Kidney (tissue), 22 donors: ENCODE measurements at places on chromosomes 2 and 18.
A peak's percentile ranks its signal among the peaks of the same experiment; 100 is the strongest.

- DNase-seq, result no peak
Observed at GRCh38 chr18:25166113-25166512, 185.9 kb downstream of the ZNF521 start.

GRCh38 chr2:237160271-237160919 lies 74.7 kb downstream of the COPS8 start:
- no peak for DNase-seq

DNA sequence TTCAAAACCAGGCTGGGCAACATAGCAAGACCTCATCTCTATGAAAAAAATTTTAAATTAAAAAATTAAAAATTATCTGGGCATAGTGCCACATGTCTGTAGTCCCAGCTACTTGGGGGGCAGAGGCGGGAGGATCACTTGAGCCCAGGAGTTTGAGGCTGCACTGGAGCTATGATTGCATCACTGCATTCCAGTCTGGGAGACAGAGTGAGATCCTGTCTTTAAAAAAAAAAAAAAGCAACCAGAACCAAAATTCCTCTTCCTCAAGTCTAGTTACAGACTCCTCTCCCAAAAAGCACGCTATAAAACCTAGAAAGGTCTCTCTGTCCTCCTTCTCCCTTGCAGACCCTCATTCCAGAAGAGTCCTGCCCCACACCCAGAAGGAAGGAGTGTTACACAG lies 23.9 kb downstream of the TNFAIP6 start:
- no peak for DNase-seq

DNA sequence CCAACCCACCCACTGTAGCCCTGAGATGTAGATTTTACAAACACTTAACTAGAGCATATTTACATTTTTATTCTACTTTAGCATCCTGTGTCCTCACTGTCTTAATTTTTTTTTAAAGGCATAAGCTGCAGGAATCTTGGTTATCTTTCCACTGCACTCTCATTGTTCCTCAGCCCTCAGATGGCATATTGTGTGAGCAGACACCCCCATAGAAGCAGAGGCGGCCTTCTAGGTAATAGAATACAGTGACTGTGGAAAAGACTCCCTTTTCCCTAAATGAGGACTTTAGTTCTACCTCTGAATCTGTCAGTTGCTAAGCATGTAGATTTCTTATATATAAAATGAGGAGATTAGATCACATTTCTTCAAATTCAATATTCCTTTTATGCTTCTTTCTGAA lies 543.5 kb upstream of the SPHKAP start:
- DNase-seq, result no peak

- no peak for DNase-seq
Observed at GRCh38 chr18:55199291-55199963, 240.2 kb upstream of the CCDC68 start.

DNA sequence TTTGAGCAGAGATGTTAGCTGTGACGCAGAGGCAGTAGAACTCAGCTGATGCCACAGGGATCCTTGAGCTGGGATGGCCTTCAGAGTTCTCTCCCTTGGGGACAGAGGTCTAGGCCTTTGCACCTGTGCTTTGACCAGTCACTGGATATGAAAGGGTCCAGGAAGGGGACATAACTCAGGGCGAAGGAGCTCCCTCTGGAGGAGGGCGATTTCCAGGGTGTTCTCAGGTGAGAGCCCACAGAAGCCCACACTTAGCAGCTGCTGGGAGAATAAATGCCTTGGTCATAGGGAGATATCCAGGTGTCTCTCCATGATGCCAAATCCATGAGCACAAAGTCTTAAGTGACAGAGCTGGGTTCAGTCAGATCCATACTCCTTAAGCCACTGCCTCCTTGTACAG lies 369.2 kb downstream of the NYAP2 start:
- no peak for DNase-seq

DNA sequence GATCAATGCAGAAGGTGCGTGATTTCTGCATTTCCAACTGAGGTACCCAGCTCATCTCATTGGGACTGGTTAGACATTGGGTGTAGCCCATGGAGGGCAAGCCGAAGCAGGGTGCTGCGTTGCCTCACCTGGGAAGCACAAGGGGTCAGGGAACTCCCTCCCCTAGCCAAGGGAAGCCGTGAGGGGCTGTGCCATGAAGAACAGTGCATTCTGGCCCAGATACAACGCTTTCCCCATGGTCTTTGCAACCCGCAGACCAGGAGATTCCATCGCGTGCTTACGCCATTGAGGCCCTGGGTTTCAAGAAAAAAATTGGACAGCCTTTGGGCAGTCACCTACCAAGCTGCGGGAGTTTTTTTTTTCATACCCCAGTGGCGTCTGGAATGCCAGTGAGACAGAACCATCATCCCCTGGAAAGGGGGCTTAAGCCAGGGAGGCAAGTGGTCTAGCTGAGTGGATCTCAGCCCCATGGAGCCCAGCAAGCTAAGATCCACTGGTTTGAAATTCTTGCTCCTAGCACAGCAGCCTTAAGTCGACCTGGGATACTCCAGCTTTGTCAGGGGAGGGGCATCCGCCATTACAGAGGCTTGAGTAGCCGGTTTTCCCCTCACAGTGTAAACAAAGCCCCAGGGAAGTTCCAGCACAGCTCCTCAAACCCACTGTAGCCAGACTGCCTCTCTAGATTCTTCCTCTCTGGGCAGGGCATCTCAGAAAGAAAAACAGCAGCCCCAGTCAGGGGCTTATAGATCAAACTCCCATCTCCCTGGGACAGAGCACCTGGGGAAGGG lies 21.7 kb downstream of the TFPI start:
- DNase-seq, result no peak

- no peak for DNase-seq
Observed at GRCh38 chr2:96648306-96648930, 5.9 kb downstream of the FER1L5 start.

DNA sequence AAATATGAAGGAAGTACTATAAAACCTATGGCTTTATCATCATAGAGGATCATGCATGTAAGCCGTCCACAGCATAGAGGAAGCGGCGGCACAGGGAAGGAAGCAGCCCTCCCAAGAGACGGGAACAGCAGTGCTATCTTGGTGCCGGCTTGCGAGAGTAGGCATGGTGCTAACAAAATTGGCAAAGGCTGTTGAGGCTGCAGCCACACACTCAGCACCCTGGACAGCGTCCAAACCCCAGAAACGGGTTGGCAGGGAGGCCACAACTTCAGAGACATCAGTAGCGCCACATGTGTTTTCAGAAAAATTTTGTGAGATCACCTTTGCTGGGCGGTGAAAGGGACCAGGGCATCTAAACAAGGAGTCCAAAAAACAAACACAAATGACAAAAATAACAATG lies 37.7 kb downstream of the NETO1 start:
- no peak for DNase-seq

GRCh38 chr2:42267530-42267929 lies 93.5 kb downstream of the COX7A2L start:
- no peak for DNase-seq

DNA sequence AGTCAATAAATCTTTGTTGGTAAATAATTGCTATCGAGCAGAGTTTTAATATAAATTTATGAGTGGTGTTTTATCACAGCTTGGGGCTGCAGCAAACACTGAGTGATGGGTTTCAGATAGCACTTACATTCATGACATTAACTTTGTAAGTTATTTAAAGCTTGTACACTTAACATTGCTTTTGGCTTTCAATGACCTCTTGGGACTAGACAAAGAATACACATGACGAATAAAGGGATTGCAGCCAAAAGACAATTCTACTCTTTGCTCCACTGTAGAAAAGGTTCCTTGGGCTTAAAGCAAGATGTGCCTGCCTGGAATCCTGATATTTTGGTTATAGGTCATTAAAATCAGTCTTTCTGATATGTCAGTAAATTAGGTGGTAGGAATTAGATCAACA lies 299.5 kb downstream of the GBX2 start:
- no peak for DNase-seq

GRCh38 chr2:42371611-42372473 lies 10.8 kb upstream of the COX7A2L start:
- DNase-seq, result no peak

GRCh38 chr2:21317131-21317530 lies 193.4 kb downstream of the TDRD15 start:
- DNase-seq, result no peak

GRCh38 chr18:28999726-29000125 lies 822.8 kb upstream of the CDH2 start:
- no peak for DNase-seq

DNA sequence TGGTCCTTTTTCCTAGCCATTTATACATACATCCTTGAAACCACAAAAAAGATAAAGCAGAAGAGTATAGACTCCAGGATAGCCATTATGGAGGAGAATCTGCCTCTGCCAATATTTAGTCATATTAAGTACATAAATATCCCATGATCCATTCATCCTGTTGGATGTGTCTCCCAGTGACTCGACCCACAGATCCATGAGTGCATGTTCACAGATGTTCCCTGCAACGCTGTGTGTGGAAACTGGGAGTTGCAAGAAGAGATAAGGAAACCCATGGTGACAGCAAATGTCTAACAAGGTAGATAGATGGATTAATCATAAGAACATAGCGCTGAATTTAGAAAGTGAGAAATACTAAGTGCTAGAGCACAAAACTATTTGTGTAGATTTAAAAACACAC lies 34.5 kb downstream of the STK39 start:
- no peak for DNase-seq

GRCh38 chr2:213202011-213202410 lies 50.6 kb upstream of the IKZF2 start:
- no peak for DNase-seq

DNA sequence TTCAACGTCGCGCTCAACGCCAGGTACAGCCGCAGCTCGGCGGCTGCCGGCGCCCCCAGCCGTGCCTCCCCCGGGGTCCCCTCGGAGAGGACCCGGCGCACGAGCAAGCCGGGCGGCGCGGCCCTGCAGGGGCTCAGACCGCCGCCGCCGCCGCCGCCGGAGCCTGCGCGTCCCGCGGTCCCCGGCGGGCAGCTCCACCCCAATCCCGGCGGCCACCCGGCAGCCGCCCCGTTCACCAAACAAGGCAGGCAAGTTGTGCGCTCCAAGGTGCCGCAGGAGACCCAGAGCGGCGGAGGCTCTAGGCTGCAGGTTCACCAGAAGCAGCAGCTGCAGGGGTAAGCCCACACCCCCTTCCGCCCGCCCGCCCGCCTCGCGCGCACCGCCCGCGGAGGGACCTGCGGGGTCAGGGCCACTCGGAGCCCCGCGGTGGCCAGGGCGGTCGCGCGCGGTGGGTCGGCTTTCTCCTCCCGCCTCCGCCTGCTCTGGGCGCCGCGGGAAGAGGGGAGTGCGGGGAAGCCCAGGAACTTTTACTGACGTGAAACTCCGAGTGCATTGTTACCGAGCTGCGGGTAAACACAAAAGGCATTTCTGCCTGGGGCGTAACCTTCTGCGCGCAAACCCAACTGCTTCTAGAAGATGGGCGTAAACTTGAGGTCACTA lies 861 bp downstream of the LTBP1 start:
- peak; percentile 76 for DNase-seq

DNA sequence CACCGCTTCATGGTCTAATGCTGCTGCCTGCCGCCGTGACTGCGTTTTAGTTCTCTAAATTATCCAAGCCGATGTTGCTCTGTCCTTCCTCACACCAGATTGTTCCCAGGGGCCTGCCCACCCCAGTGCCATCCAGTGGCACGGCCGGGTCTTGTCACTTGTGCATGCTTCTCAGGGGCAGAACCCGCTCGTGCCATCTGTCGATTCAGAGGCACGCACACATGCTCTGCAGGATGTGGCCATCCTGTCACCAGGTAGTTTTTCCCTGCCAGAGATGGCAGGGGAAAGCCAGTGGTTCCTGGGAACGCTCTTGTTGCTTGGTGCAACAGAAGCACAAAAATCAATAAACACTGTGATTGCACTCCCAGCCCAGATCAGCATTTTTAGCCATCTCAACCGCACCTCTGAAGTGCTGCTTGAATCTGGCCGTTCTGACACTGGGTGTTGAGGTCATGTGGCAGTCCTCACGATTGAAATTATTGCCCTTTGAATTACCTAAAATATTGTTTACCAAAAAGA lies 119.6 kb upstream of the BOD1L2 start:
- no peak for DNase-seq

- no peak for DNase-seq
Observed at GRCh38 chr2:75896779-75897366, 186.2 kb upstream of the GCFC2 start.

GRCh38 chr2:234853729-234854128 lies 98.1 kb upstream of the SH3BP4 start:
- DNase-seq, result no peak

GRCh38 chr2:152201466-152201830 lies 25.9 kb upstream of the STAM2 start:
- DNase-seq, result no peak

DNA sequence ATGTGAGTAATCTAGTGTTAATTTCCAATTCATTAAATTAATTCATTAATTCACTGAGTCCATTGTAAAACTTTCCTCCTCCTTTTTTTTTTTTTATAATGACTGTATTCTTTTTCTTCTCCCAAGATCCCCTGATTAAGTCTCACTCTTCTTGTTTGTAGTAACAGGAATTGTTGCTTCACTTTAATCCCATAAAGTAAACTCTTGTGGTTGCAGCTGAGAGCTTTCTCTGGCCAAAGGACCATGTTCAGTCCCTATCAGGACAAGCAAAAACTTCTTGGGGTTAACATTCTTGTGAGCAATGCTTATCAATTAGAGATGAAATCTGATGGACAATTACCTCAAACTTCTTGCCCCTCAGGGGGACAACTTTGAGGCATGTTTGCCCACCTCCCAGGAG lies 400.2 kb upstream of the SPHKAP start:
- DNase-seq, result no peak

GRCh38 chr2:55876429-55877086 lies 47.0 kb downstream of the EFEMP1 start:
- DNase-seq, result no peak

DNA sequence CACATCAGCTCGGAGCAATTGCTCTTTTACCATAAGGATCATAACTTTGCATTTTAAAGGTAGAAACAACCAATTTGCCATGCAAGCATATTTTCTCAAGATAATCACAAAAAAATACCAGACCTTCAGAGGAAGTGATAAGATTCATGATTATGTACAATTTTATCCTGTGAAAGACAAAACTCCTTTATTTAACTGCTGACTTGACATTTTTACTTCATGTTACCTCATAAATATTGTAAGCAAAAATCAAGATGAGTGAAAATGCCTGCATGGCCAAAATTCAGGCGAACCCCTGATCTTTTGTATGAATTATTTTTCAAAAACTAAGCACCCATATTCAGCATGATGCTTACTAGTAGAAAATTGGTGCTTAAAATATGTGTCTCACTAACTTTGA lies 246.4 kb downstream of the CD226 start:
- no peak for DNase-seq

- no peak for DNase-seq
Observed at GRCh38 chr2:111017909-111018308, 102.8 kb upstream of the BCL2L11 start.

DNA sequence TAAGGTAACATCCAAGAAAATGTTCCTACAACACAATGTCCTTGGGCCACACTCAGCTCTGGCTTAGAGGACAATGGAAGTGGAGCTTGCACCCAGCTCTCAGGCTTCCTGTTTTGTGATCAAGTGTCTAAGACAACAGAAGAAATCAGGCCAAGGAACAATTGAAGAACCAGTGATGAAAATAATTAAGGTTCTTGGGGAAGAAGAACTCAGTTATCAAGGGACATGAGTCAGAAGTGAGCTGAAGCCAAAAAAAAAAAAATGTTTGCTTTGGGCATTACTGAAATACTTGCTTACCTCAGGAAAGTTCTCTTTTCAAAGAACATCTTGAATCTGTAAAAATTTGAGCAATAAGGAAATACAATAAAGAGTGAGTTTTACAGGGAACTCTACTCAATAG lies 299.0 kb downstream of the FBXO15 start:
- no peak for DNase-seq
